ENCODE measurements at places on chromosomes 1 and 21.
A peak's percentile ranks its signal among the peaks of the same experiment; 100 is the strongest.

- DNase-seq, result no peak
Measured at GRCh38 chr1:23384312-23385058, 14.8 kb upstream of the ZNF436 start.

DNA sequence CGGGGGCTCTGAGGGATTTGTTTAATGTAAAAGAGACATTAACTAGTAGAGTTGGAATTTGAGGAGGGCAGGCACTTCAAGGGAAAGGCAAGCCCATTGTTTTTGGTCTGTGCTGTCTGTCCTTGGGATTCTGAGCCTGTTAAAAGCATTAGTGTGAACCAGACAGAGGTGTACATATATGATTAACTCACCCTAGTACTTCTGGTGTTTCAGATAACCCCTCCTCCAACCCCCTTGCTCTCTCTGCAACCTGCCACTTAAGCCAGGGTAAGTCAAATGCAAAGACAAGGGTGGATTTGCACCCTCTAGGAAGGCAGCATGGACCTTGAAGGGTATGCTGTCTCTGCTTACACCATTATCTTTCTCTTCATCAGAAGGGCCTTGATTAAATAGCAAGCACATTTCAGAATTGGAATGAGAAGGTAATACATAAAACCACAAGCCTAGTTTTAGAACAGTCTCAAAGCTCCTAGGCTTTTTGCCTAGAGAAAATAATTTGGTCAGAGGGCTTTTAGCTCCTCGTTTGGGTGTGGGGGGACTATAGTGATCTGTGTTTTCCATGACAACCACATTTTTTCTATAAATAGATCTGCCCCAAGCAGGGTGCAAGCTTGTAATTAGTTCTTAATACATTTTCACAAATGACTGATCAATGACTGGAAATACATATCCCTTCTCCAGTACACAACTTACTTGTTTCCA, 120.7 kb upstream of the SGIP1 start:
- DNase-seq, result no peak

DNA sequence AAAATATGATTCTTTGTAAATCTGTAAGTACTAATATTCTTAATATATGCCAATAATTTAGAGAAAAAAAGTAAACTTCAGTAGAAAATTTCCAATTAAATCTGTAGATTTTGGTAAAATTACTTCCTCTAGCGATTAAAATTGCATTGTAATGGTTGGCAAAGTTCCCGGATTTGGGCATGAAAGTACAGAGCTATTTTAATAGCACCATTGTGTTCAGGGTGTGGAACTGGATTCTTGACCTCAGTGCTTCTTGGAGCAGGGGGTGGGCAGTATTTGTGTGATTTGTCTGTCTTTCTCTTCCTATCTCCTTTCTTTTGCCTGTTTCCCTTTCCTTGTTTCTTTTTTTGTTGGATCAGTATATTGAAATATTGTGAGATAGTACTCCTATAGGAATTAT, 72.1 kb downstream of the DNM3 start:
- no peak for DNase-seq

- DNase-seq, result no peak
Measured at GRCh38 chr1:185581961-185582725, 152.0 kb upstream of the HMCN1 start.

- peak; percentile 73 for DNase-seq
Measured at GRCh38 chr1:248873993-248874533, 15.2 kb upstream of the ZNF692 start.

GRCh38 chr1:41488040-41488951, 3.8 kb upstream of the EDN2 start:
- no peak for DNase-seq

- no peak for DNase-seq
Measured at GRCh38 chr21:28769683-28770082, 223.0 kb downstream of the LTN1 start.

DNA sequence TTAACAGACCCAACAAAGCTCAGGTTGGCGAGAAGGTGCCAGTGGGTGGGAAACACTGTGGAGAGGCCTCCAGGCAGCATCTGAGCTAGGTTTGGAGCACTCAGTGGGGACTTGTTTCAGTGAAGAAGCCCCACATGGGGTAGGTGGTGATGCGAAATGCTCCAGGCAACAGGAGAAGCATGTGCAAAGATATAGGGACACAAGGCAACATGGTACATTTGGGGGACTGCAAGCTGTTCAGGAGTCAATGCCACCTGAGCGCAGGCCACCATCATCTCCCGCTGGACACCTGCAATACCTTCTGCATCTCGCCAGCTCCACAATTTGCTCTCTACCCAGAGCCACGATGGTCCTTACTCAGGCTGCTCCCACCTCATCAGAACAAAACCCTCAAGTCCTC, 28.0 kb downstream of the BCAR3 start:
- DNase-seq, result no peak

DNA sequence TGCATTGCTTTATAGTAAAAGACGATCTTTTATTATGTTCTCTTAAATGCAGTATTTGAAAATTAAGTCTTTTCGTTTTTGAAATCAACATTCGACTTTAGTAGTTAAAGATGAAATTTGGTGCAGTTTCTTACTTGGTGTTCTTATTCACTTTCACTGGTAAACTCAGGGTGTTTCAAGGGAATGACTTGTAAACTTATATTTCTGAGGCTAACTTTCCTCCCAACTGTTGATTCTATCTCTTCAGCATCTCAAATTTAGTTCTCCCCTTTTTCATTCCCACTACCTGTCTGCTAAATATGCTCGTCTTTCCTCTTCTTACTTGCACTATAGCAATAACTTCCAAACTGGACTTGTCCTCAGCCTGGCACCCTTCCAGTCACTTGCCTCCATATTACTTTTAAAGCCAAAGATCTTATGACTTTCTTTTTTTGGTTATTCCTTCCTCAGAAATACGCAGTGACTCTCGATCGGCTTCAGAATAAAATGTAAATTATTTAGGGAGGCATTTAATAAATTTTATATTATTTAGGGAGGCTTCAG, 988 bp downstream of the SLC35A3 start:
- DNase-seq, result no peak

DNA sequence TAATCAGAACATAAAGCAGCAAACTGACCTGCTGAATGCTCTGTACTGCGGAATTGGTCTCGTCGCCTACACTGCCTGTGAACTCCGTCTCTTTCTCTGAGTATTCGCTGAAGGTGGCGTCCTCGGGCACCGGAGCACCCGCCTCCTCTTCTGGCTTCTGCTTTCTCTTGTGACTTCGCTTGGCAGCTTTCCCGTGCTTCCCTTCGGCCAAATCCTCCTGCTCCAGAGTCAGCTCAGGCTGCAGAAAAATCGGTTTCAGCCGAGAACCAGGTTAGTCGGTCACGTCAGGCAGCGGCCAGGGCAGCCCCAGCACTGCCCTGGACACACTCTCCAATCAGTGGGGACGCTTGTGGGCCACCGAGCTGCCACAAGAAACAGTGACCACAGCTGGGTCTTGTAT, 35.8 kb upstream of the RIPK4 start:
- DNase-seq, result no peak

DNA sequence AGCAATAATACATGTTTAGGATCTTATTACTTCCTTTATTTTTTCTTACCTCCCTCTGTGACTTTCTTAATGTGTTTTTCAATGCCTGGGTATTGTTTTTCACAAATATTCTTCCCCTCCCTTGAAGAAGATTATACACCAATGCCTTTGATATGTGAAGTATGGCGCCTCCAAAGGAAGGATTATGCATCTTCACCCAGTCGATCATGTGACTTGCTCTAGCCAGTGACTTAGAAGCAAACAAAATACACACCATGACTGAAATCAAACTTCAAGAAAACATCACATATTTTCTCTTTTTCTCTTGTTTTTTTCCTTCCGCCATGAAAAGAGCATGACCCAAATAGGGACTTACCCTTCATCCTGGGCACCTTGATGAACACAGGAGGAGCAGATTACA, 297.1 kb downstream of the NCAM2 start:
- DNase-seq, result no peak

DNA sequence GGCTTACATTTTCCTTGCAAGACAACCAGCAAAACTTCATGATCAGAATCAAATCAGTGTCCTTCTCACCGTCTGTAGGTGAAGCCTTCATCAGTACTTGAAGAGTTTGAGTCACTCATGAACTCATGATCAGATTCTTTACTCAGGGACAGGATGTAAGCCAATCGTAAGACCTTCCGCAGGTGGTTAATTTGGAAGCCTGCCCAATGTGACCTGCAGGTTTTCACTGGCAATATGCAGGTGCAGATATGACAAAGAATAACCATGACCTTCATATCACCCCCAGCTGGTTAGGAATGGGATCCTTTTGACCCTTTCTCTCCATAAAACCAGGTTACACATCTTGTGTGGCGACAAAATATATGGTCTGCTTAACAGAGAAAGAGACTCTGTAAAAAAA, 2.4 kb upstream of the PRAMEF20 start:
- no peak for DNase-seq

GRCh38 chr21:37842163-37842919, 73.9 kb downstream of the KCNJ6 start:
- DNase-seq, result no peak

- no peak for DNase-seq
Measured at GRCh38 chr1:88022516-88022915, 661.6 kb upstream of the PKN2 start.

GRCh38 chr1:112445596-112445995, 49.6 kb downstream of the CTTNBP2NL start:
- no peak for DNase-seq

DNA sequence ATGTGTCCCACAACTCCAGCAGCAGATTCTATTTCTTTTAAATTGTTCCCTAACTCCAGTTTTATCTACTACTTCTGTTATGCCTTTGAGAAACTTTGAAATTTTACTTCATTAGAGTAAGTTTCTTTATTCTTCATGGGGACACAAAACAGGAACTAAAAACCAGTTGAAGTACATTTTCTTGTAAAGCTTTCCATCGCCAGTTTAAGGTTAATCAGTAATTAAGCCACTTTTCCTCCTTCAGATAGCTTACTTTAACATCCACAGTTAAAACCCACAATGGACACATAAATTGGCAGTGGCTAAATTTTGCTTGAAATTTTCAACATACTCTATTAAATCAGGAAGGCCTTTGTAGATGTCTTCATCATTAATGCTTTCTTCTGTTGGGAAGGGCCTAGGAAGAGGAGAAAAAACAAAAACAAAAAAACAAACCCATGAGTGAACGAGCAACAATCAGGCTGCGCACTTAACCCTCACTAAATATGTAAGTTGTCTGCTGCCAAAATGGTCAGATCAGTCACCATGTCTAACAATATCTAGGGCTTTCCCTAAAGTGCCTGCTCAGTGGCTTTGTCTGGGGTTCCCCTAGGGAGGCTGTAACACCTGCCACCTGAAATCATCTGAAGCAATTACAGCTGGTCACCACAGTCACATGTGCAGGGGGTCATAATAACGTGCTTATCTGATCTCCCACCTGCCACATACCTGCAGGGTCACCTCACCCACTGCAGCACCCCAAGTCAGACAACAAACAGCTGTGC, 187.9 kb downstream of the VAV3 start:
- no peak for DNase-seq

GRCh38 chr1:33273406-33273805, 17.1 kb downstream of the ZNF362 start:
- no peak for DNase-seq

- no peak for DNase-seq
Measured at GRCh38 chr1:101588677-101589076, 351.9 kb downstream of the S1PR1 start.

All from activated CD4-positive, alpha-beta T cell treated with anti-CD3 and anti-CD28 coated beads for 24 hours (primary cell).